ENCODE measurements at places on chromosomes 1 and 21. TPM values are rescaled to one million over a fixed set of nuclear protein-coding genes. Genes with fewer than 3 reads are reported as not detected.

- no peaks in the 10 kb centered on the region for H3K36me3 ChIP-seq
- no peak overlapping the region for H3K4me3 ChIP-seq
- no peaks in the 10 kb centered on the region for H3K4me1 ChIP-seq
- no peak for DNase-seq
- no peak overlapping the region for H3K27ac ChIP-seq
Measured at GRCh38 chr1:152667648-152668047, 4.5 kb downstream of the LCE2D start.

DNA sequence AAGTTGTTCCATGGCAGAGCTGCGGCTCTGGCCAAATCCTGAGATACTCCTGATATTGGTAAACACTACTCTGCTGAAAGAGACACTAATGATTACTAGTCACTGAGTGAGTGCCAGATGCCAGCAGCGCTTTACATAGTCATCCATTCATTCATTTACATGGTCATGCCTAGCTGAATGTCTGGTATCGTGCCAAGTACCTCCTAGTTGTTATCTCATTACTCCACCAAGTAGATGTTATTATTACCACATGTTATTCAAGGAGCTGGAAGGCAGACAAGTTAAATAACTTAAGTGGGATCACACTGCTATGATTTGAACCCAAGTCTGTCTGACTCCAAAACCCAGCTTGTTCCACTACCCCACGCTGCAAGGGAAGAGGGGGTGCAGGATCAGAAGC is 4.7 kb downstream of the OLFML2B start:
- no peaks in the 10 kb centered on the region for H3K36me3 ChIP-seq
- H3K4me3 ChIP-seq: no peak overlapping the region
- no peak for DNase-seq
- peaks cover 10% of the 10 kb centered on the region for H3K4me1 ChIP-seq
- H3K27me3 ChIP-seq: peaks cover 40% of the 10 kb centered on the region

- H3K27me3 ChIP-seq: no peaks in the 10 kb centered on the region
- H3K4me3 ChIP-seq: no peak overlapping the region
- no peaks in the 10 kb centered on the region for H3K4me1 ChIP-seq
- no peaks in the 10 kb centered on the region for H3K36me3 ChIP-seq
- DNase-seq: no peak
Measured at GRCh38 chr1:4306559-4307467, 347.6 kb upstream of the AJAP1 start.

- no peaks in the 10 kb centered on the region for H3K36me3 ChIP-seq
- H3K27me3 ChIP-seq: peaks cover 2% of the 10 kb centered on the region
- no peak for DNase-seq
- H3K27ac ChIP-seq: no peak overlapping the region
- H3K4me1 ChIP-seq: no peaks in the 10 kb centered on the region
- no peak overlapping the region for H3K4me3 ChIP-seq
Measured at GRCh38 chr1:82931006-82931405, 1067.9 kb downstream of the TTLL7 start.

- no peaks in the 10 kb centered on the region for H3K36me3 ChIP-seq
- H3K27ac ChIP-seq: no peak overlapping the region
- peaks cover 5% of the 10 kb centered on the region for H3K27me3 ChIP-seq
- DNase-seq: no peak
Measured at GRCh38 chr1:110502402-110503151, 16.4 kb downstream of the KCNA10 start.

DNA sequence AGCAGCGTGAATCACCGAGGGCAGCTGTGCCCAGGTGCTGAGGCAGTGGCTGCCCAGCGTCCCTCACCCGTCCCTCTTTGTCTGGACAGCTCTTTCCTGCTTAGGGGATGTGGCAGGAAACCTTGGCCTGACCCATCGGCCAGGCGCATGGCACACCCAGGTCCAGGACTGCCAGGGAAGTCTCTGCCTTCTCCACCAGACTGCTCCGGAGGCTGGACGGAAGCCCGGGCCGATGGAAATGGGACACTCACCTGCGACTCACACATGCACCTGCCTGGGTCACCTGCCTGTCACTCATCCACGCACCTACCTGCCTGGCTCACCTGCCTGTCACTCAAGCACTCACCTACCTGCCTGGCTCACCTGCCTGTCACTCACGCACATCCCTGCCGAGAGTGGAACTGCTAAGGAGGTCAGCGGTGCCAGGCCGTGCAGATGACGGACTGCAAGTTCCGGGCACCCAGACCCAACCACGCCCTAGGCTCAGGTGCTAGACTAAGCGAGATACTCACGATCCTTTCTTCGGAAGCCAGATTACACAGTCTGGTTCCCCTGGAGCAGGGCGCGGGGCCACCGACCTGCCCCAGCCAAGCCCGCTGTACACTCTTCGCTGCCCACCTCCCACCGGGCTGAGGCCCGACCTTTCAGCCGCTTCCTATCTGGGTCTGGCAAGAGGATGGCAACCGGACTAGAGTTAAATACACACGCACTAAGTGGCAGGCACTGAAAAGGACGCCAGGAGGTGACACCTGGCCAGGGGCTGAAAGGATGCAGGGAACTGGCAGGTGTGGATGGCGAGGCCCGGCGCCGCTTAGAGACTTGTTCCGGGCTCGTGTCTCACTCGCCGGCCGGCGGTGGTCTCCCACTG is 1.1 kb downstream of the UBE2J2 start:
- H3K4me3 ChIP-seq: peak overlapping the region; percentile 87
- peak overlapping the region; percentile 70 for H3K27ac ChIP-seq
- H3K36me3 ChIP-seq: peaks cover 19% of the 10 kb centered on the region
- H3K27me3 ChIP-seq: no peaks in the 10 kb centered on the region
- H3K4me1 ChIP-seq: peaks cover 38% of the 10 kb centered on the region
- DNase-seq: no peak

DNA sequence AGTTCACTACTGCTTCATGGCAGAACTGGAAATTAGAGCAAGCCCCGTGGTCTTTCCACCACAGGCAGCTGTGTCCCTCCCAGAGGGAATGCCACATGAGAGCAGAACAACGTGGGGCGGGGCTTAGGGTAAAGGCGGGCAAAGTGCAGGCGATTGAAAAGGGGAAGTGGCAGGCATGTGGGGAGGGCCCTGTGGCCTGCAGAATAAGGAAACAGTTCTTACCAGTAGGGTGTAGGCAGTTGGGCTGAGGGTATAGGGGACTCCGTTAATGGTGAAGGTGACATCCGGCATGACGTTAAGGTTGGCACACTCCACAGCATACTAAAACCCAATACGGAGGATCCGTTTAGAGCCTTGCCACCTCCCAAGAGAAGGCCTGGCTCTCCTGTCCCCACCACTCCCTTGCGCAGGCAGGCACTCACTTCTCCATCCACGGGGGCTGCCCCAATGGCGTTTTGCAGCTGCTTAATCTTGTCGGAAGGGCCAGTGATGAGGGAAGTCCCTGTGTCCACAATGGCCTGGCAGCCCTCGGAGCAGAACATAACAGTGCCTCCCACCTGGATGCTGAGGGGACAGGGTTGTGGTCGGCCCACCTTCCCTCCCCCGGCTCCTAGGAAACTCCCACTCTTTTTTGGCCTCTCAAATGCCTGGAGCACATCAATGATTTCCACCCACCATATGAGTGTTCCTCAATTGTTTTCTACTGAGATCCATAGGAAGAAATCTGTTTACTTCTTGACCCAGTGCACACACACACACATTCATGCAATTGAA is 9.1 kb upstream of the RAB7B start:
- peak overlapping the region; percentile 91 for H3K27ac ChIP-seq
- H3K36me3 ChIP-seq: no peaks in the 10 kb centered on the region
- peaks cover 27% of the 10 kb centered on the region for H3K4me1 ChIP-seq

DNA sequence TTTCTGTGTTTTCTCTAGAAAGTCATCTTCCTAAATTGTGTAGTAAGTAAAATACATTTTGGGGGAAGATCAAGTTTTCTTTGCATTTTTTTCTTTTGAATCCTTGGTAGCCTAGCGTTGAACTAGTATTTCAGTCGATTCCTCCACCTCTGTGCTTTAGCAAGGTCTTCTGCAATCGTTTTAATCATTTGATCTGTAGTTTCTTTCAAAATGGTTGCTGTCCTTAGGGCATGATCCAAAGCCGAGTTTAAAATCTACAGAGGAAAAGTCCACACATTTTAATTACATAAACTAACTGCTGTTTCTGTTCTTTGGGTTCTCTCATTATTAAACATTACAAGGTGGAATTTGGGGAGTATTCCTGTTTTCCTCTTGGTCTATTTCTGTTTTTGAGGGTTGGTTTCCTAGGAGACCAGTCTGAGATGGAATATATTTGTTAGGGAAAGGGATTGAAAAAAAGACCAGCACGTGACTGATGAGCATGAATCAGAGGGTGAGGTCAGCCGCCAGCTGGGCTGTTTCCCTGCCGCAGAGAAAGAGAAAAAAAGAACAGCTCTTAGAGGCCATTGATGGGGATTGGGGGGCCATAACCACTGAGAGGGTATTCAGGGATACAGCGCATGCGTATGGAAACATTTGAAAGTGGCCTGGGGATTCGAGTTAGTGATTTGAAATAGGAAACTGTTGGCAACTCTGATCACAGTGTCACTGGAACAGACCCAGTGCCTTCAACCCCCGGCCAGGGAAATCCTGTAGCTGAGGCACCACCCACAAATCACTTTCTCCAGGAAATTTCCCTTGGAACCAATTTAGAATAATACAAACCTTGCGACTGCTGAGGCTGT is 40.6 kb downstream of the AKNAD1 start:
- peaks cover 3% of the 10 kb centered on the region for H3K27me3 ChIP-seq
- no peak overlapping the region for H3K27ac ChIP-seq
- DNase-seq: no peak

- H3K27me3 ChIP-seq: no peaks in the 10 kb centered on the region
- DNase-seq: no peak
- no peaks in the 10 kb centered on the region for H3K36me3 ChIP-seq
Measured at GRCh38 chr1:117655220-117655577, 49.4 kb downstream of the TENT5C start.

DNA sequence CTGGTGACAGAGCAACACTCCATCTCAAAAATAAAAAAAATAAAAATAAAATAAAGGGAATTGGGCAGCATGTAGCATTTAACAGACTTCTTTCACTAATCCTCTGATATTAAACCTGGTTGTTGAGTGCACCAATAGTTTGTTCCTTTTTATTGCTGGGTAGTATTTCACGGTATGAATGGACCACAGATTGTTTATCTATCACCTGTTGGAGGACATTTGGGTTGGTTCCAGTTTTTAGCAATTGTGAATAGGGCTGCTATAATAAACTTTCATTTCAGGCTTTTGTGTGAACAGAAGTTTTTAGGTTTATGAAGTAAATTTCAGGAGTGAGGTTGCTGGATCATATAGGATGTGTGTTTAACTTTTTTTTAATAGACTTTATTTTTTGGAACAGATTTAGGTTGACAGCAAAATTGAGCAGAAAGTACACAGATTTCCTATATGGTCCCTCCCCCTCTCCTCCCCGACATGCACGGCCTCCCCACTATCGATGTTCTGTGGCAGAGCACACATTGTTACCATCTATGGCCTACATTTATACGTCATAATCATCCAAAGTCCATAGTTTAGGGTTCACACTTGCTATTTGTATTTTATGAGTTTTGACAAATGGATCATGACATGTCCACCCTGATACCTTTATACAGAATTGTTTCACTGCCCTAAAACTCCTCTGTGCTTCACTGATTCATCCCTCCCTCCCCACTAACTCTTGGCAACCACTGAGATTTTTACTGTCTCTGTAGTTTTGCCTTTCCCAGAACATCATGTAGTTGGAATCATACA is 66.1 kb upstream of the TMPRSS2 start:
- no peak overlapping the region for H3K4me3 ChIP-seq
- no peak overlapping the region for H3K27ac ChIP-seq
- H3K27me3 ChIP-seq: peaks cover 8% of the 10 kb centered on the region
- peaks cover 5% of the 10 kb centered on the region for H3K4me1 ChIP-seq

- H3K4me3 ChIP-seq: peak overlapping the region; percentile 52
- peak overlapping the region; percentile 87 for H3K27ac ChIP-seq
- no peaks in the 10 kb centered on the region for H3K36me3 ChIP-seq
Measured at GRCh38 chr1:28173151-28173979, 3.1 kb downstream of the PTAFR start.

DNA sequence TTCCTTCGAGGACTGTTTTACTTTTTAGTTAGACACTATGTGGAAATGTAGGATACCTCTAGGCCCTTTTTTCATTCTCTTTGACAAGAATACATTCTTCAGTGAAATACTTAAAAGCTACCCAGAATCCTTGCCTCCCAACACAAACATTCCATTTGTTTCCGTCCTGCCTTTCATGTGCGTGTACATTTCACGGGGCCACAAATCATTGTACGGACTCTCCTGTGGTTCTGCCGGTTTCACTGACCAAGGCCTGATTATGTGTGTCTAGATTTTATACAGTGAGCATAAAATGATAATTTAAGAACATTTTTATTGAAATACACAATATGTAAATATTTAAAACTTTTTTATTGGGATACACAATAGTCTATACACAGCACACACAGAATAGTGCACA is 76.4 kb downstream of the RUNX3 start:
- peaks cover 9% of the 10 kb centered on the region for H3K4me1 ChIP-seq
- H3K27me3 ChIP-seq: no peaks in the 10 kb centered on the region
- no peak for DNase-seq

DNA sequence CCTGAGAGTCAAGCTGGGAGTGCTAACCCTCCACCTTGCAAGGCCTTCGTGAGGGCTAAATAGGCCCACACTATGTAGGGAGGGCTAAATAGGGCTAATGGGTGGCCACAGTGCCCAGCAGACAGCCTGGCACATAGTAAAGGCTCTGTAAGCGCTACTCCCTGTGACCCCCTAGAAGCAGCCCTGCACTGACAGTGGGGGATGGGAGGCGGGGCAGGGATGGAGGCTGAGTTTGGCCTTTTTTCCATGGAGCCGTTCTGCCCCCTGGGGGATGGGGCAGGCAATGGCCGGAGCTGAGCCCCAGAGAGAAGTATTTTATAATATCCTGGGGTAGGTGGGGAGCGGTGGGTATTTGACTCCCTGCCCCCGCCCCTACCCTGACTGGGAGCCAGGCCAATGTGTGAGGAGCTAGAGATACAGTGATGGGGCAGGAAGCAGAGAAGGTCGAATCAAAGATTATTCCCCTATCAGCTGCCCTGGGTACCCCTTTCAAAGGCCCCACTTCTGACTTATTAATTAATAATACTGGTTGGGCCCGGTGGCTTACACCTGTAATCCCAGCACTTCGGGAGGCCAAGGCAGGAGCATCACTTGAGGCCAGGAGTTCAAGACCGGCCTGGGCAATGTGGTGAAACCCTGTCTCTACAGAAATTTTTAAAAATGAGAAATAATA is 42.3 kb downstream of the LACTBL1 start:
- peaks cover 13% of the 10 kb centered on the region for H3K27me3 ChIP-seq
- H3K4me1 ChIP-seq: no peaks in the 10 kb centered on the region
- DNase-seq: no peak
- no peak overlapping the region for H3K27ac ChIP-seq
- no peaks in the 10 kb centered on the region for H3K36me3 ChIP-seq

GRCh38 chr1:48405400-48405799 is 66.6 kb downstream of the SPATA6 start:
- DNase-seq: no peak
- peaks cover 2% of the 10 kb centered on the region for H3K27me3 ChIP-seq
- H3K4me3 ChIP-seq: no peak overlapping the region
- H3K36me3 ChIP-seq: no peaks in the 10 kb centered on the region

GRCh38 chr1:47209725-47210325 is 20.0 kb upstream of the PDZK1IP1 start:
- no peak overlapping the region for H3K27ac ChIP-seq
- H3K4me1 ChIP-seq: no peaks in the 10 kb centered on the region
- H3K4me3 ChIP-seq: no peak overlapping the region
- H3K36me3 ChIP-seq: no peaks in the 10 kb centered on the region

The KCTD3 gene
- total RNA-seq: 5.8 TPM

The ATAD3C gene
- 0.86 TPM for total RNA-seq

The LRRC71 gene
- total RNA-seq: not detected

The RGS1 gene
- 52.9 TPM for total RNA-seq

The SPRR3 gene
- not detected for total RNA-seq

The SYCP1 gene
- total RNA-seq: not detected

The LCE2A gene
- not detected for total RNA-seq
